Stimulated activated CD4-positive, alpha-beta T cell treated with anti-CD3 and anti-CD28 coated beads, Interleukin-2, amount 100 ng/mL, for 24 hours (primary cell): ENCODE measurements at places on chromosomes 7 and 10.

- DNase-seq, result no peak
Observed at GRCh38 chr7:44056681-44057080, 8.7 kb downstream of the PGAM2 start.

GRCh38 chr10:132743925-132744490, 41.9 kb downstream of the NKX6-2 start:
- no peak for DNase-seq

GRCh38 chr7:94700926-94701554, 45.1 kb upstream of the SGCE start:
- DNase-seq, result no peak

GRCh38 chr10:43901302-43901701, 252.6 kb upstream of the ZNF32 start:
- DNase-seq, result no peak

DNA sequence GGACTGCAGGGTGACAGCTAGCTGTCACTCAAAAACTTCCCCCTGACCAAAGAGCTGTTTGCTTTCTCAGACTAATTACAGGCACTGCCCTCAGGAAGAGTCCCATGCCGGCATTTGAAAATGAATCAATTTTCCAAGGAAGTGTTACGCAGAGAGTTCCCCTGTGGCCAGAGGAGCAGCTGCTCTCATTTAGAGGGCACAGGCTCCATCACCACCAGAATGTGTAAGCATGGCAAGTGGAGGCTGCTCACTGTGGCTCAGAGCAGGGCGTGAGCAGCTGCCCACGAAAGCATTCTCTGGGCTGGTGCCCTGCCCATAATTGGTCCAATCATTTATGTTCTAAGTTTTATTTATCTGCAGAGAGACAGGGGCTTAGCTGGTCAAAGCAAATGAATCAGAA, 202.2 kb downstream of the RAMP3 start:
- DNase-seq, result no peak

DNA sequence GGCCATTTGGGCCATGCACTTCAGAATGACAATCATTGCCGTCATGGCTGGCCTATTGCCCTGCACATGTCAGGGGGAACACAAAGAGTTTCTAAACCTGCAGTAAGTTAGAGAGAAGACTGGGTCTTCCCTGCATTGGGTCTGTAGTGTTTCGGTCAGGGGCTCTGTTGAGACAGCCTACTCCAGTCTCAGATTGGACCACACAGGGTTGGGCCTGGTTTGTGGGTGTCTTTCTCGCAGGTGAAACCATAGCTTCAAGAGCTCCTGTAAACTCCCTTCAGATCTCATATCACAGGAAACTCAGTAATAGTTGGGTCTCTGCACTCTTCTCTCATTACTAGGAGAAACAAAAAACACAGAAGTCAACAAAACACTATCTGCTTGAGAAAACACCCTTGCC, 7.3 kb upstream of the TARP start:
- DNase-seq, result no peak

DNA sequence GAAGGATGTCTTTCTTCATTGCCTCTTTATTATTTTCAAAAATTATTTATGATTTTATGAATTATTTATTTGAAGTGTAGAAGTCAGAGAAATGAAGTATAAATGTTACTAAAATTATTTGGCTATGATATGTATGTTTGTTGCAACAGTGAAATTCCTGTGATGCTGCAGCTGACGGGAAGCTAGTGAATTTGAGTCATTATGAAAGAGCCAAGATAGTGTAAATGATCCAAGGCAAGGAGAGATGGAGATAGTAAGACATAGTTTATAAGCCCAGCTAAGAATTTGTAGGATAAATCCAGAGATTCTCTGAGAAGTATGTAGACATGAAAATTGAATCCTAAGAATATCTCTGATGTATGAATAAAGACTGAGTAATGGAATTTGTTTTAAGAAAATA, 30.8 kb downstream of the CASD1 start:
- no peak for DNase-seq

GRCh38 chr7:7375538-7375937, 160.1 kb downstream of the COL28A1 start:
- DNase-seq, result no peak

- DNase-seq, result no peak
Observed at GRCh38 chr7:935164-935873, 19.2 kb downstream of the ADAP1 start.

DNA sequence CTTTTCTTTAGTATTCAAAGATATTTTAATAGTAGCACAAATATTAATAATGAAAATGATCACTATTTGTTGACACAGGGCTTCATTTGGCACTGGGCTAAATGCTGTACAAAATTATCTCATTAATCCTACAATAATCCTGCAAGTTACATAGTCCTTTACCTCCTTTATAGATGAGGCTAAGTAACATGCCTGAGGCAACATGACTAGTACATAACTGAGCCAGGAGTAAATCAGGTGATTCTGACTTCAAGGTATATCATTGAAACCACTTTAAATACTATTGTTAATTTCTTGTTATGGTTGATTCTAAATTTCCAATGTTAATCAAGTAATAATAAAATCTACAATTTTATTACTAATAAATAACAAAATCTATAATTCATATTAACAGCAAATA, 39.8 kb downstream of the SEM1 start:
- DNase-seq, result no peak

DNA sequence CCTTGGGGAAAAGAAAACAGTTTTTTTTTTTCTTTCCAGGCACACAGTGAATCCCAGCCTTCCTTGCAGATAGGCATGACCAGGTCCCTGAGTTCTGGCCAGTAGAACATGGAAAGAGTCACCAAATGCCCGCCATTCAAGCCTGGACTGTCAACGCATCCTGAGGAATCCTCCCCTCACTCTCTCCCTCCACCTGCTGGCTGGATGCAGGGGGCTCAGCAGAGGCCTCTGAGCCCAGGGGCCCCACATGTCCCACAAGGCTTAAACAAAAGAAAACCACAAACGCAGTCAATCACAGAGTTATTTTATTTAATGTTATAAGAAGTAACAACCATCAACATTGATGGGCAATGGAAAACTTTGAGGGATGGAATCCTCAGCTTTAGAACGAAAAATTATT, 93.1 kb downstream of the JCAD start:
- DNase-seq, result no peak

- no peak for DNase-seq
Observed at GRCh38 chr7:141889321-141889720, 26.9 kb upstream of the OR9A4 start.

GRCh38 chr10:14481752-14482151, 151.0 kb upstream of the FRMD4A start:
- no peak for DNase-seq

GRCh38 chr10:59505926-59506325, 143.6 kb upstream of the FAM13C start:
- DNase-seq, result no peak

DNA sequence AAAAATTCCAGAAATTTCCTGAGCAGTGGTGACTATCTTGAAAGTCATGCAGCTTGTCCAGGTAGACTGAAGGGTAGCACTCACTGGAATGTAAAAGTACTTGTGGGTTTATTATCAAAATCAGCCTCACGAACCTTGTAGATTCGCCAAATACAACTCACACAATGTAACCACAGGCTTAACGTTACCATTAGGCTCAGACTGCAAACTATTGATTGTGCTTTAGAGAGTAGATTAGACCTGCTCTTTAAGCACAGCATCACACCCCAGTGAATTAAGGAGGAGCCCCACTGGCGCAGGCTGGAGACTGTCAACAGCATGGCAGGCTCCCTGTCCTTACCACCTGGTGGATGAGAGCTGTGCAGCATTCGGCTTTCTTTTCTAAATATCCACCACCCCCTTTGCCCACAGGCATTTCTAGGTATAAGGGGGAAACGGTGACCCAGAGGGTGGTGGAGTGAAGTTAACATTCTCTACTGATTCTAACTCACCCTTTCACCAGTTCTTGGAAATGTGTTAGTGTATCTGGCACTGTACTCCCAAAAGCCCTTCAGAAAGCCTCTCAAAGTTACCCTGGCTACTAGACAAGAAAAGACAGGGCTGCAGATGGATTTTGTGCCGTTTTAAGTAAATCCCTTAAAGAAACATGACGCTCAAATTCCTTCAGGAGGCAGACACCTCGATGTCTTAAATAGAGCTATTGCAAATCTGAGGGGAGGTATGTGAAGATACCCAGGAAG, 56.6 kb downstream of the GSDME start:
- DNase-seq, result no peak

DNA sequence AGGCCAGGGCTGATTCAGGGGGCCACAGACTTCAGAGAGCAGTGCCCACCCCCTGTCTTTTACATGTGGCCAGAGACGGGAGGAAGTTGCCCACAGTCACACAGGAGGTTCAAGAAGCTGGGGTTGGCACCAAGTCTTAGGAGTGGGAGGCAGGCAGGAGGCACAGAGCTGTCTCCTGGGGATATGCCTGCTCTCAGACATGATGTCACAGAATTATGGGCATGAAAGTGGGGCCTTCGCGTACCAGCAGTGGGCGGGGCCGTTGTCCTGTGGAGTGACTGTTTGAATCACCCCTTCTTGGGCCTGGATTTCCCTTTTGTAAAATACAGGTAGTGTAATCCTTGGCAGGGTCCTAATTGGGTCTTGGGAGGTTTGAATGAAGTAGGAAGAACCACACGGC, 81.2 kb upstream of the PPIF start:
- no peak for DNase-seq

DNA sequence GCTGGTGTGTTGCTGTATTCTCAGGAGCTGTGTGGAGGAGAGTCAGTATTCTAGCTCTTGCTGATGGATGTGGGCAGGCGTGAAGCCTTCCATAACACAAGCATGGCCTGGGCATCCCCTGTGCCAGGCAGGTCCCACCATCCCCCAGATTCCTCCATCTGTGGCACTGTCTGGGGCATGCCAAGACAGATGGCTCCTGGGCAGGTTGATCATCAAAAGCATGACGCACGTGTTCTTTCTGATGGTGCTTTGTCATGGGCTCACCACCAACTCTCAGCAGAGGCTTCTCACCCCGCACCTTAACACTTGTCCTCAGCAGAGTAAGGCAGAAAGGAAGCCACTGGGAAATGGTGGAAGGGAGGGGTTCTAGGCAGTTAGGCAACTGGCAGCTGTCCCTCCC, 364.3 kb downstream of the PLXNA4 start:
- no peak for DNase-seq

DNA sequence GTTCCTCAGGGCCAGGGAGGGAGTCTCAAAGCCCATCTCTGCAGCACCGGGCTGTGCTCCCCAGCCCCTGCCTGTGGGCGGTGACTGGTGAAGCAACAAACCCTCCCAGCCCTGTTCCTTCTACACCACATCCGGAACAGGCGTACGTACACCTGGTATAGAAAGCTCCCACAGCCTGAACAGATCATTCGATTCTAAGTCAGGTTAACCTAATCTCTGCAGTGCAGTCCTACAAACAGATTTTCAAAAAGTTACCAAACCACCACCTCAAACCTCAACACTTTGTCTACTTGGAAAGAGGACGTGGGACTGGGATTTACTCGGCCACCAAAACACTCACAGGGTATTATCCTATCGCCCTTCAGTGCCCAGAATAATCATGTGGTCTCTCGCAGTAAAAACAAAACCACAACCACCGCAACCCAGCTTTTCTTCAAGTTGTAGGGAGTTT, 238.4 kb downstream of the DIP2C start:
- peak; percentile 51 for DNase-seq

DNA sequence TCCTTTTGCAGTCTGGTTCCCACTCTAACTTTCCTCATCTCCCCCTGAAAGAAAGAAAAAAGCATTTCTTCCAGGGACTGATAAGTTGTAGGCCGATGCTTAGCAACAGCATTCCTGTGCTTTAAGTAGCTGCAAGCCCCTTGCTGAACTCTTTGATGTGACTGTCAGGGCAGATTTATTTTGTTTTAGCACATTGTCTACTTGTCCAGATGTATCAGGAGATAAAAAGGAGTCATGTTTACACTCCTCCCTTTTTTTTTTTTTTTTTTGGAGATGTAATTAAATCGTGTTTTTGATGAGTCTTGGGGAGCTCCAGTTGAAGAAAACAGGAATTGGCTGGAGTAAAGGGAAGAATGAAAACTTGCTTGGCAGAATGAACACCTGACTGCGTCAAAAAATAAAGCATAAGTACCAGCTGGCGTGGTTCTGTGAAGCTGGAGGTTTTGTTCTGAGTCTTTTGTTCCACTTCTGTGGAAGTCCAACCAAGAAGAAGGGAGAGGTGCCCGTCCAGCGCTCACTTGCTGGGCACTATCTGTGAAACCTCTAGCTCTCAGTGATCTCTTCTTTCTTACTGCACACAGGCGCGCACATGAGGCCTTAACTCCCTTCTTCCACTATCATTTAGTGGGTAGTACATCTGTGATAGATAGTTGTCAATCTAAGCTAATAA, 871.7 kb downstream of the LRMDA start:
- DNase-seq, result no peak

DNA sequence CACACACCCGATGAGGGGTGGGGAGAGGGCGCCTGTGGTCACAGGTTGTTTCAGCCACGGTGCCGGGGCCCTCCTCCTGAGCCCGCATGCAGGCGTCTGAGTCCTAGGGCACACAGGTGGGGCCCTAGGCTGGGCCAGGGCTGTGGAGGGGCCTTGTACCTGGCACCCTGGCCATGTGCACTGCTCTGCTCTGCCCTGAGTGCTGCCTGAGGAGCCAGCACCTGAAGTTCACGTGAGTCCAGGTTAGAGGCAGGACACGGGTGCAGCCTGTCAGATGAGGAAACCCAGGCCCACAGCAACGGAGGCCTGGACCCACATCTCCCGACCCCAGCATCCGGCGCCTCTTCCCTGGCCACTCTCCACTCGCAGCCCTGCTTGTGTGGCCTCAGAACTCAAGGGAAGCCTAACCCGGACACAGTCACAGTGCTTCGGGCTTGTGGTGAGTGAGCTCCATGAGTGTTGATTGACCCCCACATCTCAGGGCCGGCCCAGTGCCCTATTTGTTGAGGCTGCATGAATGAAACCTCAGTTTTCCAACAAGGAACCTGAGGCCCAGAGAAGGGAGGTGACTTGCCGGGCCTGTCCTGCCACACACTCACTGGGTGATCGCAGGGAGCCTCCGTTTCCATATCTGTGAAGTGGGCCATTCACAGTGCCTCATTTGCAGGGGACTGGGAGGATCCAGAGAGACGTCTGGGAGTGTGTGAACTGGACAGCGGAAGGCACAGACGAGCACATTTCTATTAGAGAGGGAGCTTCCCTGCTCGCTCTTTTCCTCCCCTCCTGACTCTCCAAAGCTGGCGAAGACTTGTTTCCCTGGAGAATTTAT, 39.6 kb downstream of the PPIF start:
- no peak for DNase-seq

GRCh38 chr7:590731-591551, 71.3 kb upstream of the PDGFA start:
- no peak for DNase-seq

GRCh38 chr7:3042861-3043489, 692 bp downstream of the CARD11 start:
- DNase-seq, result peak; percentile 70

- DNase-seq, result no peak
Observed at GRCh38 chr10:75737580-75737949, 306.1 kb downstream of the LRMDA start.
